Stimulated activated CD4-positive, alpha-beta T cell treated with anti-CD3 and anti-CD28 coated beads, TNF-alpha, amount 100 ng/mL, for 24 hours (primary cell): ENCODE measurements at places on chromosomes 11 and 22.
A peak's percentile ranks its signal among the peaks of the same experiment; 100 is the strongest.

- DNase-seq: no peak
Observed at GRCh38 chr11:103395612-103396011, 286.4 kb downstream of the DYNC2H1 start.

DNA sequence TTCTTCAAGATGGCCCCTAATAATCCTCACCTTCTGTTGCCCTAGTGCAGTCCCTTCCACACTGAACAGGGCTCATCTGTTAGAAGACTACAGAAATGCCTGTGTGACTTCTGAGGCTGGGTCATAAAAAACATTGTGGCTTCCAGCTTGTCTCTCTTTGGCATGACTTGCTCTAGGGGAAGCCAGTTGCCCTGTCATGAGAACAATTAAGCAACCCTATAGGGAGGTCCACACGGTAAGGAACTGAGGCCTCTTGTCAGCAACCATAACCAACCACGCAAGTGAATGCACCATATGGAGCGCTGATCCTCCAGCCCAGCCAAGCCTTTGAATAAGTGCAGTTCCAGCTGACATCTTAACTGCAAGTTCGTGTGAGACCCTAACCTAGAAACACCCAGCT, 2.6 kb downstream of the LIPT2 start:
- DNase-seq: no peak

DNA sequence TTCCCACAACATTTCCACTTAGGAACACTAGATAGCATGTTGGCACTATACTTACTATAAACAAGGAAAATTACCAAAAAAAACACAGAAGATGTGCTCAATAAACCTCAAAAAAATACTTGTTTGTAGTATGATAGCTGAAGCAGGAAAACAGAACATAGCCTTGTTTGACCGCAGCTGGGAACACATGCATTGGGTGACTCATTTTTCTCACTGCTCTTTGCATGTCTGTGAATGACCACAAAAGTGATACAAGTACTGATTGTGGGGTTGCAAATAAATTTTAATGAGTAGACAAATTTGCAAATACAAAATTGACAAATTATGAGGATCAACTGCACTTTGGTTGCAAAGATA, 22.8 kb upstream of the GUCY1A2 start:
- no peak for DNase-seq

- DNase-seq: no peak
Observed at GRCh38 chr11:41836431-41836830, 377.0 kb upstream of the LRRC4C start.

DNA sequence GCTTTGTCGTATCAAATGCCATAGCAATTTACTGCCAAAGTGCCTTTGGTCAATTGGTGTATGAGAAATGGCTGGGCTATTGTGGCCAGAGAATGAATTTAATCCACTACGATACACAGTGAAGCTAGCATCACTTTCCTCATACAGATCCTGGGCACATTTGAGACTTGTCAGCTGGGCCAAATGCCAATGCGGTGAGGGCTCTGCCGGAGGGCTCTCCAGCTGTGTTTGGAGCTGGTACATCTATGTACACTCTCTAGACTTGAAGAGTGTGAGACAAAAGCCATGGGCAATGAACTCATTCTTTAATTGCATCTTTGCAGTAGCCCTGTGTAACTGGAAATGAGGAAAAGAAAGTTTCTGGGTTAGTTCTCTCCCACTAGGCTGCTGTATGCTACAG, 1052.9 kb downstream of the NTM start:
- DNase-seq: no peak

DNA sequence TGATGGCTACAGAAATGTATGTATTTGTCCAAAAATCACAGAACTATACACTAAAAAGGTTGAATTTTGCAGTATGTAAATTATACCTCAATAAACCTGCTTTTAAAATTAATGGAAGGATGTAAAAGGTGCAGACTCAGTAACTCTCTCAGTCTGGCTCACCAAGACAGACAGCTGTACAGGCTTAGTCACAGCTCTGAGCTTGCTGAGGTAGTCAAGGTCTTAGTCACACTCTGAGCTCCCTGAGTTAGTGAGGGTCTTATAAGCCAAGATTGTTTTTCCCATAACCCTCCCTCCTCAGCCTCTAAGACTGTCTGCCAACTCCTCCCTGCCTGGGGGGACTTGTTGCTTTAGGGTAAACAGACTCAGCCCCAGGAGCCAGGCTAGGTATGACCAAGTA, 59.3 kb upstream of the IZUMO1R start:
- no peak for DNase-seq

DNA sequence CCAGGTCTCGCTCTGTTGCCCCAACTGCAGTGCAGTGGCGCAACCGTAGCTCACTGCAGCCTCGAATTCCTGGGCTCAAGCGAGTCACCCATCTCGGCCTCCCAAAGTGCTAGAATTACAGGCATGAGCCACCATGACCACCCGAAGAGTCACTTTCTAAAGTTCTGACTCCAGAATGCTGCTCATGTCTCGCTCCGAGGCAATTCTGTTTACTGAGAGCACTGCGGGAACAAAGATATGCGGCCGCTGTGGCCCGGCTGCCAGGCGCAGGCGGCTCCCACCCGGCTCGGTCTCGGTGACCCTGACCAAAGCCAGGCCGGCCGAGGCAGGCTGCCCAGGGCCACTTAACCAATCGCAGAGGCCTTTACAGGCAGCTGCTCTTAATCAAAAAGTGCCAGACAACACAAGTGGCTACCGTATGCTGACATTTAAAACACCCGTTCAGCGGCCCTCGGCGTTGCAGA, 78.7 kb downstream of the PHF21B start:
- DNase-seq: no peak

GRCh38 chr22:39546889-39547586, 14.5 kb upstream of the RPS19BP1 start:
- no peak for DNase-seq

DNA sequence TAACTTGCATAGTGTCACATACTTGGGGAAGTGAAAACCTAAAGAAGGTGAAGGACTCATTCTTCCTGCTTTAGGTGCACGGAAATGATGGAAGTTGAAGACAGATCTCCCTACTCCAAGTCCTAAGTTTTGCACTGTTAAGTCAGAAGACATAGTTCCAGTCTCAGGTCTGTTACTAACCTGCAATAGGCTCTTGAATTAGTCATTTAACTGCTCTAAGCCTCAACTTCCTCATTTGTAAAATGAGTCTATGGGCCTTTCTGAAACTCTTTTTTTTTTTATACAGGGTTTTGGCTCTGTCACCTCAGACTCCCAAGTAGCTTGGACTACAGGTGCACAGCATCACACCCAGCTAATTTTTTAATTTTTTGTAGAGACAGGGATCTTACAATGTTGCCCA, 30.8 kb upstream of the POU2AF1 start:
- DNase-seq: no peak

DNA sequence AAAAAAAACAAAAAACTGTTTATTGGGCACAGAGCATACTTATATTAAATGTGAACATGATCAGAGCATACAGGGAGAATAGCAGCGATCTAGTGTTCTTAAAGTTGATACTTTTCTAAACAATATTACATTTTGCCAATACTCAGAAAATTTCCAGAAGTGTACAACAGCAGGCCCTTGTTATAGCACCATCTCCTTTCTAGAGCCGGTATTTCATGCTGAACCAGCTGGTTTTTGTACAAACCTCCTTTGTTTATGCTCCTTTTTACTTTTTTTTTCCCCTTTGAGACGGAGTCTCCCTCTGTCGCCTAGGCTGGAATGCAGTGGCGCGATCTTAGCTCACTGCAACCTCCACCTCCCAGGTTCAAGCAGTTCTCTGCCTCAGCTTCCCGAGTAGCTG, 90.7 kb downstream of the PPP6R3 start:
- DNase-seq: no peak

- DNase-seq: no peak
Observed at GRCh38 chr22:20639343-20639742, 131.9 kb downstream of the MED15 start.

GRCh38 chr11:72336163-72336562, 92.2 kb upstream of the PHOX2A start:
- peak; percentile 10 for DNase-seq

DNA sequence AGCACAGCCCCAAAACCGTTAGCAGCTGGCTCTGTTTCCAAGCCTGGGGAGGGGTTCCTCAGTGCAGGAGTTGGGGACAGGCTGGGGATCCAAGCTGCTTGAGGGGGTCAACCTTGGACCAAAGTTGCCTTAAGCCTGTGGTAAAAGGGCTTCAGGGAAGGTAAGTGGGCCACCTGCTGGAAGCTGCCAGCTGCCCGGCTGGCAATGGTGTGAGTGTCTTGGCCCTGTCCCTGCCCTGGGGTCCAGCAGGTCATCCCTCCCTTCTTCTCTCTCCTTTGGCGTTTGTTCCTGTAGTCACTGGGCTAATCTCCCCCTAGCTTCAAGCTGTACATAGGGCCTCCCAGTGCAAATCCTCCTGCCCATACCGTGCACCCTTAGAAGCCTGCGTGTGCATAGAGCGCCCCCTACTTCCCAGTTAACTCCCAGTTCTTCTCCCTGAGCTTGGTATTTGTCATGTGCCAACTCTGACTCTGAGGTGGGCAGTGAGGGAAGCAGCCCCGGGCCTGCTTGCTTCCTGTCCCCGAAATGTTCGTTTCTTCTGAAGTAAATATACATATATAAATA, 4.4 kb downstream of the TMEM258 start:
- no peak for DNase-seq

GRCh38 chr11:95697614-95698408, 91.8 kb downstream of the FAM76B start:
- DNase-seq: no peak

DNA sequence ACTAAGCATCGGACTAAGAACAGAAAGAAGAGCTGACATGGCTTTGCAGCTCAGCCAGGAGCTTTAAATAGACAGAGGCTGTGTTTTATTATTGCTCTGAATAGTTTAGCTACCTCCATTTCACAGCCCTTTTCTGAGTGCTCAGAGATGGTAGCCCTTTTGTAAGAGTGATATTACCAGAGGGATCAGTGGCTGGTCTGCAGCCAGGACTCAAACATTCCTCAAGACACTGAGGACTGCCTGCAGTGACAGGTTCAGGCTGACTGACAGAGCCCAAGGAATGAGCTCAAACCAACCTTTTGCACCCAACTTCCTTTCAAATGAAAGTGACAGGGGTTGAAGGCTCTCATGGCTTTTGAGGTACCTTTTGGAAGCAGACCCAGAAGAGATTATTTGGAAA, 189.0 kb downstream of the DDX10 start:
- DNase-seq: no peak

DNA sequence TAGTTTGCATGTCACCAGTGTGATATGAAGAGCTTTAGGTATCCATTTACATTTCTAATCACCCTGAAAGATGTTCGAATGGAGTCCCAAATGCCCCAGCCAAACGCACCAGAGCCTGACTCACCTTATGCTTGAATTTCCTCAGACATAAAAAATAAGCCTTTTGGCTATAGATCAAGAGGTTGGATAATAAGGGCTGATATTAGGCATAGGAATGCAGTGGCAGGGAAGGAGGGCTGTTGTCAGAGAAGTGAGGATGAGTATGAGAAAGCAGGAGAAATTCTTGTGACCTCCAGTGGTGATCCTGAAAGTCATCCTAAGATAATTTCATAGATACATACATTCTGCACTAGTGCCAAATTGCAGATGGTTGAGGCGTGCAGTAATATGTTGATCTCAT, 264.6 kb downstream of the NELL1 start:
- no peak for DNase-seq

GRCh38 chr22:39253435-39254070, 8.8 kb upstream of the PDGFB start:
- DNase-seq: peak; percentile 37

DNA sequence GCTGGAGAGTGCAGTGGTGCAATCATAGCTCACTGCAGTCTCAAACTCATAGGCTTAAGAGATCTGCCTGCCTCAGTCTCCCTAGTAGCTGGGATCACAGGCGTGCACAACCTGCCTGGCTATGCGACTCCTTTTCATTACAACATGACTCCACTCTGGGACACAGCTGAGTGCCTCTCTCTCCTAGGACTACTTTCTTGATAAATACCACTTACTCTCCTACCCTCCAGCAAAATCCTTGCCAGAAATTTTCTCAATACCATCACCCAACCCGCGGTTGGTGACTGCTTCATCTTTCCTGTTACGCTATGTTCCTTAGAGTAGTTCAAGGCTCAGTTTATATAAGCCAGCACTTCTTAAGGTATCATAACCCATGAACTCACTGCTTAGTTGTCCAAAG, 26.9 kb downstream of the ARFGAP3 start:
- no peak for DNase-seq

GRCh38 chr22:23305321-23305910, 125.1 kb downstream of the BCR start:
- no peak for DNase-seq

DNA sequence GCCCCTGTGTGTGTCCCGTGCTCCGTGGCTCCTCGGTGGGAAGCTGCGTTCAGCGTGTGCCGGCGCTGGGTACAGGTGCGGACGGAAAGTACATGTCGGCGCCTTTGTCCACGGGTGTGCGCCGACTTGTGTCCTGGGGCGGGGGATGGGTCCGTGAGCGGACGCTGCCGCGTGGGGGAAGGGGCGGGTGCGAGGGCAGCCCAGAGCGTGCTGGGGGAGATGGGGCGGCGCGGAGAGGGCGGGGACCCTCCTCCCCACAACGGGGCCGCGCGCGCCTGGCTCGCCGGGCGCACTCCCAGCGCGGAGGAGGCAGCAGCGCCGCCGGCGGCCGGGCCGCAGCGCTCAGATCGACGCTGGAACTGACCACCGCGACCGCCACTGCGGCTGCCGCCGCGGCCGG, 33.6 kb upstream of the RELT start:
- DNase-seq: no peak

- no peak for DNase-seq
Observed at GRCh38 chr11:96276836-96277235, 66.2 kb downstream of the MAML2 start.

DNA sequence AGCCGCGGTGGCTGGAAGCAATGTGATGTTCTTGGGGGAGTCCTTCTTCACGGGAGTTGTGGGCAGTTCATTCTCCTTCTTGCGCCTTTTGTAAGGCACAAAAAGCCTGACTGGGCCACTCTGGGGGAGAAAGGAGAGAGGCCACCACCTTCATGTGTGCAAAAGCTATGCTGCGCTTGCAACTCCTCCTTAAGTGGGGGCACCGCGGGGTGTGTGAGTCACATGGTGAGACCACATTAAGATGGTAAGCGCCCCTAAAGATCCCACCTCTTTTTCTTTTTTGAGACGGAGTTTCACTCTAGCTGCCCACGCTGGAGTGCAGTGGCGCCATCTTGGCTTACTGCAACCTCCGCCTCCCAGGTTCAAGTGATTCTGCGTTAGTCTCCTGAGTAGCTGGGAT, 14.1 kb downstream of the DEAF1 start:
- DNase-seq: no peak

DNA sequence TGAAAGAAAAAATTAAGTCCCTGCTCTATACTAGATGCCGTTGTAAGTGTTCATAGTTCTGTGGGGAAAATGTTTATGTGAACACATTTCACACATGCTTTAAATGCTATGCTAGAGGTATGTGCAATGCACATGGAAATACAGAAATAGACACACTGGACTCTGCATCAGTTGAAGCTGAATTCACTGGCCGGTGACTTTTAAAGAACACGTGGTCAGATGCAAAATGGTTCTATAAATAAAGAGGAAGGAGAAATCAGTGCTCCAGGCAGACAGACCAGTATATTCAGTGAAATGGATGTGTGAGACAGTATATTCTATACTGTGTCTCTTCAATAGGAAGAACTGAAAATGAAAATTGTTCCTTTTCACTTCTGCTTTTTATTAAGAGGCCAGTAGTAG, 29.9 kb downstream of the TRPC6 start:
- DNase-seq: no peak

GRCh38 chr11:43790444-43790794, 90.2 kb upstream of the ALKBH3 start:
- DNase-seq: no peak
